ENCODE measurements at places on chromosomes 3 and 15. TPM values are rescaled to one million over a fixed set of nuclear protein-coding genes. Genes with fewer than 3 reads are reported as not detected.

The CELSR3 gene
- 5.6 TPM for total RNA-seq

The ZNF592 gene
- 39.0 TPM for total RNA-seq

The RGMA gene
- 0.23 TPM for total RNA-seq

The GOLGA8N gene
- total RNA-seq: 10.6 TPM

The LRRFIP2 gene
- total RNA-seq: 26.0 TPM

The TMEM207 gene
- total RNA-seq: not detected

The ADAMTSL3 gene
- 0.15 TPM for total RNA-seq

The ZNF660 gene
- 0.23 TPM for total RNA-seq

The TTLL13 gene
- total RNA-seq: 0.70 TPM

The TIGIT gene
- 21.2 TPM for total RNA-seq

The CA12 gene
- total RNA-seq: not detected

The PRR23C gene
- not detected for total RNA-seq

The ZNF385D gene
- 0.47 TPM for total RNA-seq

The HIGD2B gene
- 0.45 TPM for total RNA-seq

The GPR149 gene
- not detected for total RNA-seq

The DCBLD2 gene
- 2.9 TPM for total RNA-seq

The CCR8 gene
- 6.7 TPM for total RNA-seq

The CYP11A1 gene
- total RNA-seq: 0.47 TPM

The ARL14 gene
- total RNA-seq: not detected

The GPR62 gene
- not detected for total RNA-seq

The AMT gene
- 10.6 TPM for total RNA-seq

The LAMB2 gene
- total RNA-seq: 0.79 TPM

The USP8 gene
- total RNA-seq: 56.0 TPM

The FOXL2NB gene
- not detected for total RNA-seq

The EHHADH gene
- 1.5 TPM for total RNA-seq

The LCTL gene
- total RNA-seq: not detected

The ARRDC4 gene
- total RNA-seq: 2.1 TPM

The P2RY14 gene
- total RNA-seq: 0.73 TPM

The TMC3 gene
- total RNA-seq: not detected

The MON1A gene
- total RNA-seq: 5.4 TPM

The LIPH gene
- total RNA-seq: not detected

The CASR gene
- total RNA-seq: not detected

The SH2D7 gene
- total RNA-seq: not detected

The ZNF619 gene
- 11.2 TPM for total RNA-seq

The PLIN1 gene
- 0.25 TPM for total RNA-seq

The SYNPR gene
- total RNA-seq: not detected

The CCRL2 gene
- total RNA-seq: 1.6 TPM

The USP50 gene
- not detected for total RNA-seq

The ROPN1 gene
- total RNA-seq: not detected

The CACNA2D3 gene
- total RNA-seq: not detected

The GOLGA8K gene
- 0.19 TPM for total RNA-seq

The RLBP1 gene
- not detected for total RNA-seq

The ADAMTS17 gene
- 11.6 TPM for total RNA-seq

The ATP2B2 gene
- not detected for total RNA-seq

The SOX2 gene
- total RNA-seq: not detected

The TGM4 gene
- not detected for total RNA-seq

The GP5 gene
- total RNA-seq: 6.3 TPM

The GPR171 gene
- total RNA-seq: 67.2 TPM

The CADPS gene
- total RNA-seq: not detected

The NUTM1 gene
- not detected for total RNA-seq

The ASB7 gene
- total RNA-seq: 21.8 TPM

The TLR9 gene
- 1.6 TPM for total RNA-seq

The NUDT16 gene
- total RNA-seq: 13.4 TPM

The IL17RD gene
- total RNA-seq: 0.05 TPM

The FBXW12 gene
- not detected for total RNA-seq

All from T-cell (primary cell).